ENCODE measurements at places on chromosomes 12 and 14.

- no peak for DNase-seq
Measured at GRCh38 chr14:59123975-59124374, 64.5 kb upstream of the DAAM1 start.

- no peak for DNase-seq
Measured at GRCh38 chr12:95114766-95115405, 41.5 kb upstream of the NR2C1 start.

DNA sequence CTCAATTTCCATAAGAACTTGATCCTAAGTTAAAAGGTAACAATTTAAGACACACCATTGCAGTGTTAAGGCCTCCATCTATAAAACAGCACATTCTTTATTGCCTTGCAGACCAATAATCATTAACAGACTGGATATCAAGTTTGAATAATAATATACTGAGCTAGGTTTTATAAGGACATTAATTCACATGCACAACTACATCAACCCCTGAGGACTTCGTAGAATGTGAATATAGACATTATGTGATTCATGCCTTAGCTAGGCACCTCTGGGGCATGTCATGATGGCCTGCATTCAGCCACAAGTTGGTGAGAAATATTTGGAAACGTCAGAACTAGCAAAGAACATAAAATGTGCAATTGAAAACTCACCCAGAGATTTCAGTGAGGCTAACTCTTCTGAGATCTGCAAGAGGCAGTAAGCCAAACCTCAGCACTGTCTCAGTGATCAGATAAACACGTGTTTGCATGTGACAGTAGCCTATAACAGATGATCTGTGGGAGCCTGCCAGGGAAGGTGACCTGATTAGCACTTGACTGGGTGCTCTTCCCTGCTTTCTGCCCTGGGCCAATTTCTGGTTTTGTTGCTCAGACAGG, 492.2 kb downstream of the FLRT2 start:
- no peak for DNase-seq

DNA sequence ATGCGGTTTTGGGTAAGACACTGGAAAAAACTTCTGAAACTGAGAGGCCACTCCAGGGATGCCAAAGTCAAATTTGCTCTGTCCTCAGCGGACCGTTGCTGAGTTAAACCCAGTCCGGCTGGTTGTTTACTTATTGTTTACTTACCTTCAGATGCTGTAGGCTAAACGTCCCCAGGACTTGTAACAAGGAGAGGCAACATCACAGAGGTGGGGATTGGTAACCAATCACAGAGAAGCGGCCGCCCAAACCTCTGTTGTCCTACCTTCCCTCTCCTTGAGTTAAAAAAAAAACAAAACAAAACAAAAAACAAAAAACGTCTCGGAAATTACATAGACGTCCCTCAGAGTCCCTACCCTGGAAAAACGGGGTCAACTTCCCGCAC, 380 bp downstream of the ANO2 start:
- no peak for DNase-seq

GRCh38 chr14:21068521-21069387, 1.4 kb upstream of the ARHGEF40 start:
- peak; percentile 30 for DNase-seq

GRCh38 chr14:88490168-88490567, 64.6 kb downstream of the PTPN21 start:
- DNase-seq = no peak

DNA sequence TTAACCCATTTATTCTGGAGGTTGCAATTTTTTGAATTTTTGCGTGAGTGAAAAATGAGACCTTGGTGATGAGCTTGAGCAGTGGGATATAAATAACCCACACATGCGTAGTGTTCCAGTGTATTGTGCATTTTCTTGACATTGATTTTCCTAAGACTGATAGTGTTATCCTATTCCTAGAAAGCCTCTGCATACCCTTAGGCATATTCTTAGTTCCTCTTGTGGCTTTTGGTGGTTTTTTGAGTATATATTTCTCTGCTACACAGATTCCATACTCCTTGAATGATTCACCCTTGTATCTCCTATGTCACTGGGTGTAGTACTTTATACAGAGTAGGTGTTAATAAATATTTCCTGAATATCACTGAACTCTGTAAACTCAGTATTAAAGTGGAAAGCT, 363.4 kb upstream of the PDE3A start:
- DNase-seq = no peak

- DNase-seq = peak; percentile 18
Measured at GRCh38 chr14:100271247-100271939, 32.4 kb downstream of the YY1 start.

DNA sequence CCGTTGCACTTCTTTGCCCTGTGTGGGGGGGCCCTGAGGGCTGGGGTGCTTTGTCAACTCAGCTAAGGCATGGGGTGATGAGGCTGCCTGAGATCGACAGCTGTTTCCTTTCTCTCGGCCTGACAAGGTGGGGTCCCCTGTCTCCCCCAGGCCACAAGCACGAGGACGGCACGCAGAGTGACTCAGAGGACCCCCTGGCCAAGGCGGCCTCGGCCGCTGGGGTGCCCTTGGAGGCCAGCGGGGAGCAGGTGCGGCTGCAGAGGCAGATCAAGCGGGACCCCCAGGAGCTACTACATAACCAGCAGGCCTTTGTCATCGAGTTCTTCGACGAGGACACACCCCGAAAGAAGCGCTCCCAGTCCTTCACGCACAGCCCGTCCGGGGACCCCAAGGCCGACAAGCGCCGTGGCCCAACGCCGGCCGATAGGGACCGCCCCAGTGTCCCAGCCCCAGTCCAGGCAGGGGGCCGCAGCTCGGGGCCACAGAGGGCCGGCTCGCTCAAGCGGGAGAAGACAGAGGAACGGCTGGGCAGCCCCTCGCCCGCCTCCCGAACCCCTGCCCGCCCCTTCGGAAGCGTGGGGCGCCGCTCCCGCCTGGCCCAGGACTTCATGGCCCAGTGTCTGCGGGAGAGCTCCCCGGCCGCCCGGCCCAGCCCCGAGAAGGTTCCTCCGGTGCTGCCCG, 18.8 kb downstream of the CEP170B start:
- peak; percentile 1 for DNase-seq

DNA sequence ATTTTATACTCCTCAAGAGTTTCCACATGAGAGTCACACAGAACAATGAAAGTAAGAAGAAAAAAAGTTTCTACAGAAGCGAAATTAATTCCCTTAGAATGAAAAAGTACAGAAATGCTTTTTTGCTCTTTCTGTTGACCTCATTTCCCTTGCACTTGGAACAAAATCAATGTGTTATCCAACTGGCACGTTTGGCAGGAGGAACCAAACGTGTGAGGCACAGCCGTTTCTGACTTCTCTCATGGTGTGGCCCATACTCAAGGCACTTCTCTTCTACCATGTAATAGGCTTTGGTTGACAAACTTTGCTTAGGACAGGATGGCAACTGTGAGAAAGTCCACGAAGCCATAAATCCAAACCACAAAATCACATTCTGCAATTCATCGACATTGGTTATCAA, 297.0 kb downstream of the FUT8 start:
- no peak for DNase-seq

DNA sequence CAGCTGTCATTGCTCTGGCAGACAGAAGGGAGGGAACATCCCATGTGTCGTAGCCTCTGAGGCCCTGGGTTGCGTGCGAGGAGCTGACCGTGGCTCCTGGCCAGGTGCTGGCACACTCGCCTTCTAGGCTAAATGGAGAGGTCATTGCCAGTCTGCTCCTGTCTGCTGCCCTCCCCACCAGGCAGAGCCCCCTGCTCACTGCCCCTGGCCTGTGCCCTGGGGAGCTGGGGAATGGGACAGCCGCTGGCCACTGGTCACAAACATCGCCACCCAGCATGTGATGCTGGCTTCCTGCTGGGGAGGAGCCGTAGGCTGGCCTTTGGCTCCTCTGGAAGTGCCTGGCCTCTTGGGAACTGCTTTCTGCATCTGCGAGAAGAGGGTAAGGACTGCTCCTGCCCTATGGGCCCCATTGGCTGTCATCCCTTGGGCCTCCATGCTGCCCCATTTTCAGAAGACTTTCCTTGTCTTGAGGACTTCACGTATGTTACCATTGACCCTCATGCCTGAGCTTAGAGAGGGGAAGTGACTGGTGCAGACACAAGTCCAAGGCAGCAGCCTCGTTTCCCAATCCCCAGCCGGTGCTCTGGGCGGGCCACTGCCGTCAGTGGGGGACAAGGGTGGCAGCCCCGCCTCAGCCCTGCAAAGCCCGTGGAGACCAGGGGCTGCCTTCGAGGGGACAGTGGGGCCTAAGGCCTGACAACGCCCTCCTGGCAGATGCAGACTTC, 2.0 kb upstream of the TNFAIP2 start:
- no peak for DNase-seq

- DNase-seq = peak; percentile 24
Measured at GRCh38 chr14:44962334-44963043, 499 bp downstream of the TOGARAM1 start.

DNA sequence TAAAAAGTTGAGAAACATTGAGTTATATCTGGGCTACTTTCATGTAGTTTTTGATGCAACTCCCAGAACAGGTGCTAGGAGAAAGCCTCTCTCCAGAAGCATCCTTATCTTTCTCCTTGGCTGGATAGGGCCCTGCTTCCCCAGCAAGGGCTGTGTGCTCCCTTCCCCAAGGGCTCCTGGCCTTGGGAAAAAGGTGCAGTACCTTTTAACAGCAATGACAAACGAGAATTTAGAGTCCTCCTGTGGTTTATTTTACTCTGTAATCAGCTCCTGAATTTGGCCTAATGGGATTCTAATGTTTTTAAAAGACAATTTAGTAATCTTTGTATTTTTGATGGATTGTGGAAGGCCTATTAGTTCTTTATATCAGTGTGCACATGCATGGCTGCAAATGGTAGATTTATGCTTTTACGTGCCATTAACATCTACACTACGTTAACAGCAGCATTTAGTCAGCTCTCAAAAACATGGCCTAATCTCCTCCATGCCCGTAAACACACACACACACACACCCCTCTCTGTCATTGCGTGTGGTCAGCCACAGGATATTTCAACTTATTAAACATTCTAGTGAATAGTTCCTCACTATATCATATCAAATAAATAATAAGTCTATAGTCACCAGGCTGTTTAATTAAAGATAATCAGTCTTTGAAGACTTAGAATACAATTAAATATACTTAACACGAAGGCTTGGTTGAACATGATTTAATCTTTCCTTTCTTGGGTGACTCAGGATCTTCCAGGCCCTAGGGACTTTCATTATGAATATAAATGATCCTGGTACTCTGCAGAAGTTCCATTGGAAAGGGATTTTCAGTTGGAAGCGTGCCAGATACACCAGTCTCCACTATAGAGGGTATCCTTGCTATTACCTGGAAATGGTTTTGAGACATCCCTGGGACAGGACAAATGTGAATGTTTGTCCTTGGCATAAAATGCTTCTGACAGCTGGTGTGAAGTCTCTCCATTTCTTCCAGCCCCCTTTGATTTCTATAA, 181.4 kb upstream of the PWP1 start:
- no peak for DNase-seq

GRCh38 chr14:52044791-52045522, 23.9 kb downstream of the NID2 start:
- no peak for DNase-seq

DNA sequence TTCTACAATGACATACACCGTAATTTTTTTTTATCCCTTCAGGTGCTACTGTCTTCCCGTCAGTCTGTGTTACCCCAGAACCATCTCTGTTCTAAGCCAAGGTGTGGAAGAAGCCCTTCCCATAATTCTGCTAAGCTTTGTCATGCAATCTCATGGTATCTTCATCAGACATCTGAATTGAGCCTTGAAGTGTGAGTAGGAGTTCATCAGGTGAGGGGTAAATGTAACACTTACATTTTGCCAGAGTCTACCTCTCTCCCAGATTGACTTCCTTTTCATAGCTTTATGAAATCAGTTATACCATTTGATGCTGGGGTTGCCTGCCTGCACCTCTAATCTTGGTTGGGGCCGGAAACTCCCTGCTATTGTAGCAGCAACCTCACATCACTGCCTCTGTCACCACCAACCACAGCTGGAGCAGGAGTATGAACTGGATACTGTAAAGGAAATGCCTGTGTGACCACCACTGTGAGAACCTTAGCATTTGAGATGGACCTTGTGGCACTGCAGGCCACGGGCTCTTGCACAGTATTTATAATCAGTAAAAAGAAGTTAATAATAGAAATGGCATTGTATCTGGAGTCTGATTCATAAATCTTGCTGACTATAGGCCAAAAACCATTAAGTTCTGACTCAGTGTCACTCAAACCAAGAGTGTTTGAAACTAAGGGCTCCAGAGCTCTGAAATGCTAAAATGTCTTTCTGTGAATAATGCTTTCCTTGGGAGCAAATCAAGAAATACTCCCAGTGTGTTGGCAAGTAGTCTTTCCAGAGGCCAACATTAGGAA, 58.7 kb upstream of the STK38L start:
- no peak for DNase-seq

- no peak for DNase-seq
Measured at GRCh38 chr12:41189395-41190251, 1.5 kb downstream of the PDZRN4 start.

GRCh38 chr14:65173973-65174693, 71.8 kb upstream of the MAX start:
- no peak for DNase-seq

DNA sequence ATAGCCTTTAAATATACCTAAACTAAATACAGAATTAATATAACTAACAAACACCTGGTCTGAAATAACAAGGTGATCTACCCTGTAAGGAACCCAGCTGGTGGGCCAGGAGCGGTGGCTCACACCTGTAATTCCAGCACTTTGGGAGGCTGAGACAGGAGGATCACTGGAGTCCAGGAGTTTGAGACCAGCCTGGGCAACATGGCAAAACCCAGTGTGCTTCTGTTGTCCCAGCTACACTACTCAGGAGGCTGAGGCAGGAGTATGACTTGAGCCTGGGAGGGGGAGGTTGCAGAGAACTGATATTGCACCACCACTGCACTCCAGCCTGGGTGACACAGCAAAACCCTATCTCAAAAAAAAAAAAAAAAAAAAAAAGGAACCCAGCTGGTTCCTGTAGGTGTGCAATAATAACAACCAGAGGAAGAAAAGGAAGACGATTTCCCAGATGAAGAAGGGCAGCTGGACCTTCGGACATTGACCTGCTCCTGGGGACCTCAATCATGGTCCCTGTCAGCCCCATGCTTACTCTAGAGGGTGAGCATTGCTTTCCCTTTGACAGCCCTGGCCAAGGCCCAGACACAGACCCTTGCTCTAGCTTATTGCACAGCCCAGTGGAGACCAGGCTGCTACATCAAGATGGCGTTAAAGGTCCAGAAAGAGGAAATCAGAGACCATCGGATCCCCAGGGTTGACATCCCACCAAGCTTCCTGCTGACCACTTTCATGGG, 5.4 kb downstream of the FOS start:
- no peak for DNase-seq
